SK-N-SH (cell line): ENCODE measurements at places on chromosomes 6 and 20.

GRCh38 chr20:45055056-45055455 lies 45.9 kb downstream of the KCNS1 start:
- DNase-seq: no peak

DNA sequence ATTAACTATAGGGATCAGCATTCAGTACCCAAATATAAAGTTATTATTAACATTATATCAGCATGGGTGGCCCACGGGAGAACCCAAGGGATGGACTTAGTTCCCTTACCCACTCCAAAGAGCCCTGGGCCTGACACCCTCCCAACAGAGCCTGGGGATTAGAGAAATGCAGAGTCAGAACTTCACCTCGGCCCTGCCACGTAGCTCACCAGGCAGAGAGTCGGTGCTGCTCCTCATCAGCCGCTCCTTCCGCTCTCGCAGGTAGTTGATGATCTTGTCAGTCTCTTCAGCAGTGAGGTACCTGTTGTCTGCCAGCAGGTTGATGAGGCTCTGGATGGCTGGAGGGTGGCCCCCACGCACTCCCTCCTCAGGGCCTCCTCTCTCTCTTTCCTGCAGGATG lies 26.6 kb downstream of the NCOA5 start:
- DNase-seq: no peak

- no peak for DNase-seq
Measured at GRCh38 chr6:158999154-158999665, 792 bp downstream of the RSPH3 start.

- DNase-seq: no peak
Measured at GRCh38 chr6:147046141-147046877, 157.9 kb upstream of the STXBP5 start.

DNA sequence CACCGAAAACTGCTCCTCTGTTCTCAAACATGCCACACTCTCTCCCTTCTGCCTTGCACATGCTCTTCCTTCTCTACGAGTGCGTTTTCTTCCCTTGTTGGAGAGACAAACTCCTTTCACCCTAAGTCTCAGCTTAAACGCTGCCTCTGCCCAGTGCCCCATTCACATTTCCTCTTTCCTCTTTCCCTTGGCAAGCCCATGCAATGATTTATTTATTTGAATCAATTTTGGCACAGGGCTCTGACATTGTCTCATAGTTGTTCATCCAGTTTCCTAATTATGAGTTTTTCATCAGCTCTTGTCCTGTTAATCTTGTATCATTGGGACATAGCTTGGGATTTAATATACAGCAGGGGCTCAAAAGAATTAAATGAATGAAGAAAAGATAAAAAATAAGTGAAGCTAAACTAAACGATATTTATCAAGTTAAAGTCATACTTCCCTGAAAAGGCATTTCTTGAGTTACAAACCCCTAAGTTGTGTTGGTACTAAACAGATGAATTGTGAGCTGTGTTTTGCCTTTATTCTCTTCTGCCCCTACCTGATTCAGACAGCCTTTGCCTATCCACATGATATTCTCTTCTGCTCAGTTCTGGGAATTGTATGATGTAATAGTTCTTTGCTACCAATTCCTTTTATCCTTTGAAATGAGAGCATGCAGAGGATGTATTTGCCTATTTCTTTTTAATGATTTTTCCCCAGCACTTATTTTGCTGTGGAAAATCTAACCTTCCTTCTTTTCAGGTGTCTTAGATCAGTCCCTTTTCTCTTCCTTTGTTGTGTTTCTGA lies 704.4 kb downstream of the UTRN start:
- DNase-seq: no peak

GRCh38 chr6:108758884-108759283 lies 89.3 kb upstream of the ARMC2 start:
- no peak for DNase-seq

DNA sequence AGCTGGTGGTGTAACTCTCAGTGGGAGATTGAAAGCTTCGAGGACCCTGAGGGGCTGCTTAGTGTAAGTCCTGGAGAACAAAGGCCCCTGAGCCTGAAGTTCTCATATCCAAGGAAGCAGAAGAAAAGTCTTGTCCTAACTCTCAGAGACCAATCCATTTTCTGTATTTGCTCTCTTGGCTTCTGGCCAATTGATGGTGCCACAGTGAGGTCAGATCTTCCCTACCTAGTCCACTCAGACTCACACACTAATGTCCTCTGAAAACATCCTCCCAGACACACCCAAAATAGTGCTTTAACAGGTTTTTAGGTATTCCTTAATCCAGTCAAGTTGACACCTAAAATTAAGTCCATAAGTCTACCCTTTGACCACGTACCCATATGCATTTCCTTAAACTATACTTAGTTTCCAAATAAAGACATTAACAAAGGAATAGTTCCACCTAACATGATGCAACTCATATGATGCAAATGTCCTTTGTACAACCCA lies 29.4 kb downstream of the ZNF292 start:
- no peak for DNase-seq

- DNase-seq: no peak
Measured at GRCh38 chr20:43458422-43458924, 777 bp downstream of the SRSF6 start.
